ENCODE measurements at places on chromosomes 7 and 10.

GRCh38 chr7:127322832-127323493 is 69.5 kb downstream of the ZNF800 start:
- no peak for DNase-seq

DNA sequence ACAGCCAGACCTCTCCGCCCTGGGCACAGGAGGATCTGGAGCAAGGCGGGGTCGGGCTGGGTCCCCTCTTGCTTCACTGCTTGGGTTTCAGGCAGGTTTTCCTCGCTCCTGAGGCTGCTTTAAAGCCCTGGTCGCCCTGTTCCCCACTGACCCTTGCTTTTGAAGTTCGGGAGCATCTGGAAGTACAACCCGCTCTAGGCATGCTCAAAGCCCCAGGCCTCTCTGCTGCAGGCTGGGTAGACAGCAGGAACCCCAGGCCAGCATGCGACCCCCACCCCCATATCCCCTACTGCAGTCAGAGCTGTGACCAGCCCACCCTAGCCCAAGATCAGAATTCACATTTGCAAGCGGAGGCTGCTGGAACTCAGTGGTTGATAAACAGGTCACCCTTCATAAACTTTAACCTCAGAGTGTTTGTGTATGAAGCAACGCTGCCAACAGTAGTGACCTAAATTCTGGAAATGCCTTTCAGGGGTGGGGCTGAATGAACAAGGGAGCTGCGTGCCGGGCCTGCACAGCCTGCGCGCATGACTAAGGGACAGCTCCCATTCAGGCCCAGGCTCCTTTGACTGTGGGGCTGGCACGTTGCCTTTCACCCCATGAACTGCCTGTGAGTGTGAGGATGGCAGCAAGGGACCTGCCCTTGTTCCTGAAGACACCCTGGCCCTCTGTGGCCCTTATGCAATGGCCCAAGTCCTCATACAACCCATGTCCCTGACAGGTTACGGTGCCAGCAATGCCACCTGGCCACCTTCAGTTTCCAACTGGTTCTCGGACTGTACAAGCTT is 52.5 kb downstream of the PROSER2 start:
- DNase-seq, result peak; percentile 68

GRCh38 chr7:69568266-69568665 is 30.0 kb upstream of the AUTS2 start:
- DNase-seq, result no peak

DNA sequence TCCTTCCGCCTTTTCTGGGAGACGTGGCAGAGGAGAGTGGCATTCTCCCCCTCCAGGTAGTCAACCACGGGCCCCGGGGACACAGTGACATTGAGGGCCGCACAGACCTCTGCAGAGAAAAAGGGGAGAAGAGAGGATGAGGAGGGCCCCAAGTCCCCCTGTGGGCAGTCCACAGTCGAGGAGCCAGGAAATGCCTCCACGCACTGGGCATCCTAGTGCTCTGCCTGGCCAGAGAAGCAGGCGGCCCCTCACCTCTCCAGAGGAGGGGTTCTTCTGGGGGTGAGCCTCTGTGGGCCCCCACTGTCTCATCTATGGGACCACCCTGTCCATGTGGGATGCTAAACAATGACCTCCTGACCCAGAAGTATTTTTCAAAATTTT is 7.4 kb downstream of the VSTM4 start:
- DNase-seq, result no peak

- DNase-seq, result no peak
Measured at GRCh38 chr10:71782221-71782916, 9.0 kb upstream of the VSIR start.

DNA sequence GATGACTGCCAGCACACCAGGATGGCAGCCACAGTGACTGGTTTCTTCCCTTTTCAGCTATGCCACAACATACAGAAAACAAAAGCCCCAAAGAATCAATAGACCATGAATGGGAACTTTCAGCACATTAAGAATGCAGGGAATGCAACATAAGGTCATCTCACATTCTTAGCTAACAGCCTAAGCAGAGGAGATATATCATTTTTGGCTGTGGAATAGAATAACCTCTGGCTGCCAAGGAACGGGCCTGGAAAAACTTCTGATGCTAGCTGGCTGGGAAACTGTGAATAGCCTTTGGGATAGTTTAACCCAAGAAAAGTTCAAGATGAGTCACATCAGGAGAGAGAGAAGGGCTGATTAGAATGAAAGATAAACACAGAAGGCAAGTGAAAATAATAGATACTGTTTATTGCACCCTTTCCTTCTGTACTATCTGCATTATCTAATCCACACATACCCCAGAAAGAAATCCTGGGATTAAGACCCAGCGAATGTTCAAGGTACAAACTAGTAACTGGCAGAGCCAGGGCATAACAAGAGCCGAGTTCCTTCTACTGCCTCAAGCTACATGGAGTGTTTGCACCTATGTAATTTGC is 169.2 kb downstream of the SEMA3A start:
- peak; percentile 10 for DNase-seq

DNA sequence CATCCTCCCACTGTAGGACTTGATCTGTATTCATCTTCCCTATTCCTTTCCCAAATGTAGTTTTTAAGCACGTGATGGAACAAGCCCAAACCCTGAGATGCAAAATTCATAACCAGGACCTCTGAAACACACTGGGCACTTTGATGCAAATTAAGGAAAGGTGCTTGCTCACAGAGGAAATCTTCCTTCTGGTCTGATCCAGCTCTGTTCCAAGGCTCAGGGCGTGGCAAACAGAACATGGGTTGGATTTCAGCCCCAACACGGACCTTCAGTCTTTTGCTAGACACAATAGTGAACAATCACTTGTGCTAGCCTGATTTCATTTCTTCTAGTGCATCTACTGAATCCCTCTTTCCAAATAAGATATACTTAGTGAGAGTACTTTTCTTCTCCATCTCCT is 27.9 kb downstream of the PON3 start:
- no peak for DNase-seq

GRCh38 chr10:88783724-88784123 is 18.8 kb upstream of the LIPM start:
- DNase-seq, result no peak

DNA sequence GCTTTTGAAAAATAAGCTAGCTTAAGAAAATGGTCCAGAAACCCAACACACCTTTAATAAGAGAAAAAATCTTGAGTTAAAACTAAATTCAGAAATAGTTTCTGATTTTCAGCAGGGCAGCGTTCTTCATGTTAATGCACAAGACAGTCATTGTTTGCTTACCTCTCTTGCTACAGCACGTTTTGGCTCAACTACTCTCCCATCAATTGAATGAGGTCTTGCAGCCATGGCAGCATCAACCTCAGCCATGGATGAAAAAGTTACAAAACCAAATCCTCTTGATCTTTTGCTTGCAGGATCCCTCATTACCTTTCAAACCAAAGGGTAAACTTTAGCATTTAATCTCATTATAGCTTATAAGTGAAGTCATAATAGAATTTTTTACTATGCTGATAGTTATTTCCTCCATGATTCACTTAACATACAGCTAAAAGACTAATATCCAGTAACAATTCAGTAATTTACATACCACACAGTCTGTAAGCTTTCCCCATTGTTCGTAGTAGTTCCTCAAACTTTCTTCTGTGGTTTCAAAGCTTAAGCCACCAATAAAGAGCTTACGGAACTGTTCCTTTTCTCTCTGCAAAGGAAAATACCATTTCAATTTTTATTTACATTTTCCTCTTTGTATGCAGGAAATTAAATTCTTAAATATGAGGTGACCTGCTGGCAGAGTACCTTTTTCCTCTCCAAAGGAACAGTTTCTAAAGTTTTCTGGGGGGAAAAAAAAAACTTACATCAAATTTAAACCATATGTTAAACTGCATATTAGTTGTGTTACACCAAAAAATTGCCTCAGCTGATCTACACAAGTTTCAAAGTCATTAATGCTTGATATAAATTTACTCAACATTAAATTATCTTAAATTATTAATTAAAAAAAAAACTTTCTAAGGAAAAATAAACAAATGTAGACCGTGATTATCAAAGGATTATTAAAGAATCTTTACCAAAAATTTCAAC is 3.1 kb downstream of the HNRNPA2B1 start:
- DNase-seq, result no peak

- no peak for DNase-seq
Measured at GRCh38 chr7:134505856-134506255, 21.5 kb upstream of the AKR1B10 start.

GRCh38 chr10:59285848-59286247 is 76.5 kb downstream of the FAM13C start:
- no peak for DNase-seq

- DNase-seq, result no peak
Measured at GRCh38 chr7:55127135-55127551, 108.3 kb downstream of the EGFR start.
